ENCODE measurements at places on chromosomes 12 and 14.

DNA sequence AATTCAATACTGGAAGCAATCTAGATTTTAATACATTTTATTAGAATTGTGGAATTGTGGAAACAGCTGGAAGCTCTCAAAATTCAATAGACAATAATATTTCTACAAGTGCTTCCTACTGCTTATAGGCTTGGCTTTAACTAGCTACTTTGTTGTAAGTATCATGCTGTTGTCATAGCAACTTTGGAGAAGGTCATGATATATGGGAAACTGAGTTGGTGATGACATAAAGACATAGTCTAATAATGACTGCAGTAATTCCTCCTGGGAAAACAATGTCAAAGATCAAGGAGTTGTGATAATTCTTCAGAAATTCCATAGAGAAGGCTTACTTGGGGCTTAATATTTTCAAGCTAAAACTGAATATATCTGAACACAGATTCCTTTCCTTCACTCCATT, 266.6 kb downstream of the KIF21A start:
- no peak for DNase-seq

- DNase-seq: no peak
These were observed 23.5 kb upstream of the SELPLG start for GRCh38 chr12:108657130-108657745.

DNA sequence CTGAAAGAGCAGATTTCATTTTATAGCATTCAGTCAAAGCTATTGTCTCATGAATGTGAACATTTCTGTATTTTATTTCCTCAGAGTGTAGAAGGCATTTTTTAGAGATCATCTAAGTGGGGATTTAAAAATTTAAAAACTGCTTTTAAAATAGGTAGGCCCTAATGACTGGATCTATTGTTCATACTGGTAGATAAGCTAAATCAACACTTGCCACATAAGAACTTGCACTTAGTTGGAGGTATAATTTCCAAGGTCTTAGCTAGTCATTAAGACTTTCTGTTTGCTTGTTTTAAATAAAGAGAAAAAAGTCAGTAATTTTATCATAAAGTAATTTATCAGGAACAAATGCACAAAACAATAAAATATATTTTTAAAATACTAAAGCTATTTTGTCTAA, 75.2 kb upstream of the LMO3 start:
- no peak for DNase-seq

- DNase-seq: no peak
These were observed 74.0 kb downstream of the RPS29 start for GRCh38 chr14:49512147-49512551.

DNA sequence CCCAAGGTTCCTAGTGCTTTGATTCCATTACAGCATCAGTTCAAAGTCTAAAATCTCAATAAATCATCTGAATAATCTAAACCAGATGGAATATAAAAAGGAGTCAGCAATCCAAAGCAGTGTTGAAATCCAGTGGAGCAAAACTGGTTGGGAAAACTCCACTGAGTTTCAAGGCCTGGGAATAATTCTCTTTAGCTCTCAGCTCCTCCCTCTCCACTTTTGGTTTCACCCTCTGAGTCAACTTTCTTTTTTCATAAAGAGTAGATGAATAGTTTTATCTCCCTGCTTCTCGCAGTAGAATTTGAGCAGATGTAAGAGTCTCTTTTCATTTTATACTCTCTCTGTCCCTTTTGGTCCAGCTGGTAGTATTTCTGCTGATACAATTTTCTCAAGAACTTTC, 338.6 kb downstream of the APAF1 start:
- DNase-seq: no peak

DNA sequence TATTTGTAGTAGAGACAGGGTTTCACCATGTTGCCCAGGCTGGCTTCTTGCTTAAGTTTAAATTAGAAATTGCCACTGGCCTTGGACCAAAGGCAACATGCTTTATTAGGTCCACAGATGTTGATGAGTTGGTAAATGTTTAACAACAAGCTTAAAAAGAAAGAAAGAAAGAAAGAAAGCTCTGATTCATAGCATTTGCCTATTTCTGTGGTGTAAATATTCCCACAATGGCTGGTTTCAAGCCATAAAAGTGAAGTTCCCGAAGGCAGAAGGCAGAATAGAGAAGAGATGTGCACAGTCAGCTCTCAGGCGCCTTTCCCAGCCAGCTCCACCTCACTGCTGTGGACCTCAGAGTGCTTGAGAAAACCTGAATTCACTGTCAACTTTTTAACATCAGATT, 26.4 kb downstream of the KCNK13 start:
- no peak for DNase-seq

DNA sequence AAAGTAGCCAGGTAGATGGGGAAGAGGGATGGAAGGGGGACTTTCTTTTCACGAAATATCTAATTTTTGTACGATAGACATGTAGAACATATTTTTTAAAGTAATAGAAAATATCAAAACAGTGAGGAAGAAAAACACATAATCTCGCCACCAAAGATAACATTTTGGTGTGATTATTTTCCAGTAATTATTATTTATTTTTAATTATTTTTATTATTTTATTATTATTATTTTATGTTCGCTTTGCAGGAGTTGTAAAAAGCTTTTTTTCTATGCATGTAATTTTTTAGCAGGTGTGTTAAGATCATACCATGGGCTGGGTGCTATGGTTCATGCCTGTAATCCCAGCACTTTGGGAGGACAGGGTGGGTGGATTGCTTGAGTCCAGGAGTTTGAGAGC, 85.6 kb upstream of the CCND2 start:
- no peak for DNase-seq

DNA sequence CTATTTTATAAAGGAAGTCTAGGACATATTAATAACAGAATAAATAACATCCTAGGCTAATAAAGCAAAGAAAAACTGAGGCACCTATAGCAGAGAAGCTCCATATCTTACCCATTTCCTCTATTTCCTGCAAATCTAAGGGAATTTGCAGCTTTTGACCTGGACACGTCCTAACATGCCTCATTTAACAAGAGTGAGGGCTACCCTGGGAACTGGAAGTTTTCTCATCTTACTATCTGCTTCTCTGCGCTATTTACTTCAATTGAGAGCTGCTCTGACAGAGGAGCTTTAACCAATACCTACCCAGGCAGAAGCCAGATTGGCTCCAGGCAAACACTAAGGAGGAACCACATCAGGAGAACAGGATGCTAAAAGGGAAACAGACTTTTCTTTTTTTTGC, 5.7 kb downstream of the YBX3 start:
- no peak for DNase-seq

- DNase-seq: no peak
These were observed 54.5 kb downstream of the C12orf75 start for GRCh38 chr12:105384916-105385535.

DNA sequence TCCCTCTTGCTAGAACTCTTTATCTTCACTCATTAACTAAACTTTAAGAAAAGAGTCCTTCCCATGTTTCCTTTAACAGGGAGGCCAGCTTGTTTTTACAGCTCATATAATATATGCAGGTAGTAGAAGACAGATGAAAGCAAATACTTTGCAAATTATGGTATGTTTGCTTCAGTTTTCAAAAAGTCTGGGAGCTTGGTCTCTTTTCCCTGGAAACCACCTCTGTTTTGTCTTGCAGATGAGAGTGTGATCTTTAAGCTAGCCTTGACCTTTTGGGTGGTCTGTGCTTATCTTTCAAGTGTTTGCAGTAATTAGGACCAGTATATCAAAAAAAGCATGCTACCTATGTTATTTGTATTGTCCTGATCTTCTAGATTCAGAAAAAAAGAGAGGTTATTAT, 62.7 kb downstream of the ERC1 start:
- no peak for DNase-seq

DNA sequence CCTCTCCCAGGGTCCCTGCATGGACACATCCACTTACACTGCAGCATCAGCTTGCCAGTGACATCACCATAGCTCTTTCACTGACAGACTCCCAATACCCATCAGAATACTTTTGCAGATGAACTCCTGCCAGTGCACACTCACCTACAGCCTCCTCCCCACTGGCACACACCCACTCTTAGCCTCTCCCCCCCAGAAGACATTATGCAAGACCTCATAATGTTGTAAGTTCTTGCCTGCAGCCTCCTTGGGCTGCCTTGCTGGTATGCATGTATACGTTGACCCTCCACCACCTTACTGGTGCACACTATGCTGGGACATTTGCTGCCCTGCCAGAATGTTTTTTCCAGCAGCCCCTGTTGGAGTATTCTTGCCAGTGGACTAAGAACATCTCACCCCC, 324.2 kb downstream of the AEBP2 start:
- no peak for DNase-seq

GRCh38 chr14:75831455-75831854, 150.3 kb downstream of the TGFB3 start:
- DNase-seq: no peak
